ENCODE measurements at places on chromosomes 13 and 19.

DNA sequence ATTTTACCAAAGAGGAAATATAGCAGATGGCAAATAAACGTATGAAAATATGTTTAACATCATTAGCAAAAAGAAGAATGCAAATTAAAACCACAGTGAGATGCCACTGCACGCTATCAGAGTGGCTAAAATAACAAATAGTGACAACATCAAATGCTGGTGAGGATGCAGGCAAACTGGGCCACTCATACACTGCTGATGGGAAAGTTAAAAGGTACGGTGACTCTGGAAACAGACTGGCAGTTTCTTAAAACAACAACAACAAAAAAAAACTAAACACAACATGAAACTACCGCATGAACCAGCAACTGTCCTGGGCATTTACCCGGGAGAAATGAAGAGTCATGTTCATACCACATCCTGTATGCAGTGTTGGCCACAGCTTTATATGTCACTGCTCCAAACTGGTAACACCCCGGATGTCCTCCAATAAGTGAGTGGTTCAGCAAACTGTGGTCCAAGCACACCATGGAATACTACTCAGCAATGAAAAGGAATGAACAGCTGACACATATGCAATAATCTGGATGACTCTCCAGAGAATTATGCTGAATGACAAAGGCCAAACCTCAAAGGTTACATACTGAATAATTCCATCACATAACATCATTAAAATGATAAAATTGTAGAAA lies 22.3 kb downstream of the EPS15L1 start:
- DNase-seq, result no peak

GRCh38 chr13:31200637-31200971 lies 829 bp downstream of the B3GLCT start:
- peak; percentile 34 for DNase-seq

GRCh38 chr19:7742575-7742974 lies 4.8 kb downstream of the CD209 start:
- no peak for DNase-seq

GRCh38 chr19:1285737-1286360 lies at the start of gene EFNA2:
EFNA2 (plus strand) TSS chr19:1285873; CDS start chr19:1286169, 296 bp downstream.
- DNase-seq, result no peak

GRCh38 chr19:38898788-38899446 lies 501 bp downstream of the SIRT2 start:
- peak; percentile 26 for DNase-seq

GRCh38 chr13:47999973-48000372 lies 1.1 kb downstream of the SUCLA2 start:
- DNase-seq, result no peak

DNA sequence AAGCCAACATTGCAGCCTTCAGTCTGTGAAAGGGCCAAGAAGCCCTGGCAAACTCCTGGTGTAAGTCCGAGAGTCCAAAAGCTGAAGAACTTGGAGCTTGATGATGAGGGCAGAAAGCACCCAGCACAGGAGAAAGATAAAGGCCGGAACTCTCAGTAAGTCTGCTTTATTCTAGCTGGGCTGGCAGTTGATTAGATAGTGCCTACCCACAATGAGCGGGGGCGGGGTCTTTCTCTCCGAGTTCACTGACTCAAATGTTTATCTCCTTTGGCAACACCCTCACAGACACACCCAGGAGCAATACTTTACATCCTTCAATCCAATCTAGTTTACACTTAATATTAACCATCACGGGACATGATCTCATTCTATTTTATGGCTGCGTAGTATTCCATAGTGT lies 1317.1 kb downstream of the SLITRK1 start:
- DNase-seq, result no peak

DNA sequence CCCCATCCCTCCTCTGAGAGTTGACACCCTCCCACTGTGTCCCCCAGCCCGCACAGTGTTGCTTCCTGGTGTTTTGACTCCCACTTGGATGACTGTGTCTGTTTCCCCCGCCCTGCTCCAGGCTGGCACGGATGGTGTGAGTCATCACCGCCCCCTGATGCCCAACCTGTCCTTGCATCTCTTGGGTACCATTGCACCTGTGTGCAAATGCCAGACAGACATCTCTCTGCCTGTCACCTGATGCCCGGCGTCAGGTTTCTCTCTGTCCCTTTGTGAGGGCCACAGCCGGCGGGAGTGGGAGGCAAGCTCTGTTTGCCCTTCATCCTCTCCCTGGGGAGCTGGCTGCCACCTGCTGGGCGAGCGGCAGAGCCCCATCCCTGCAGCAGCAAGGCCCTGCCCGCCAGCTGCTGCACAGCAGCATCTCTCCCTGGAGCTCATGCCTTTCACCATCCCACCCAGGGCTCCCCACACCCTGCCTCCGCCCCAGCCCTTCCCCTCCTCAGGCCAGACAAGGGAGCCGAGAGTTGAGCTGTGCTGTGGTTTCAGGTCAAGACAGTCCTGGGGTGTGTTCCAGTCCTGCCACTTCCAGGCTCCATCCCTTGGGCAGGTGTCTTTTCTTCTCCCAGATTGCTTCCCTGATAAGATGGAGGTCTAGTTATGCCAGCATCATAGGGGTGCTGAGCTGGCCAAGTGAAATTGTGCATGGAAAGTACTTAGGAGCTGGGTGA lies 29.7 kb downstream of the NKPD1 start:
- peak; percentile 73 for DNase-seq

- DNase-seq, result no peak
Observed at GRCh38 chr13:114105521-114106225, 26.8 kb downstream of the RASA3 start.
